ENCODE measurements at places on chromosomes 1 and 21.

DNA sequence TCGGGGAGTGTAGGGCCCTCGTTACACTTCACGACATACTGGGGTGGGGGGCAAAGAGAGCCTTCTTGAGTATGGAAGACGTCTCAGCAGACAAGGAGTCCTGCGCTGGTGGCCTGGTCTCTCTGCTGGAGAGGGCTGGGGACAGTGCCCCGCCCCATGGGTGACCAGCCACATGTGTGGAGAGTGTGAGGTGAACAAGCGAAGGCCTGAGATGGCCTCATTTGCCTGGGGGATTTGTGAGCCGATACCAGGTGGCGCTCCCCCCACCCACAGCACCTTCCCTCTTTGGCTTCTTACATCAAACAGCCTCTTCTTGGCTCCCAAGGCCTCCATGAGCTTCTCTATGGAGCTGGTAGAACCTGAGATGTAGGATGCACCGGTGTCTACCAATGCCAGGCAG is 4.0 kb upstream of the ETNK2 start:
- no peak for DNase-seq

DNA sequence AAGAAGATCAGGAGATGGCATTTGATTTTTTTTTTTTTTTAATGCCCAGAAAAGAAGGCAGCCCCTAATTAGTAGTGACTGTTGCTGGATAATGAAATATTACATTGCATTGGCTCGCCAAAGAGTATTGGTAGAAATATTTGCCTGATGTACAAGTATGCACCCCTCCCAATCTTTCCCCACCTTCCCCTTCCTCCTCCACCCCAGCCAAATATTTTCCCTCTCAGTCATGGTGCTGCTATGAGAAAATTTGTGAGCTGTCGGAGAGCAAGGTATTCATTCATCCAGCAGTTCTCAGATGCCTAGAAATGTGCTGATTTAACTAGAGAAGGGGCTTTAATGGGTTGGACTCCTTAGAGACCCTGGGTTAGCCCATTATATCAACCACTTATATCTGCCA is 50.5 kb upstream of the IKBKE start:
- DNase-seq: no peak

DNA sequence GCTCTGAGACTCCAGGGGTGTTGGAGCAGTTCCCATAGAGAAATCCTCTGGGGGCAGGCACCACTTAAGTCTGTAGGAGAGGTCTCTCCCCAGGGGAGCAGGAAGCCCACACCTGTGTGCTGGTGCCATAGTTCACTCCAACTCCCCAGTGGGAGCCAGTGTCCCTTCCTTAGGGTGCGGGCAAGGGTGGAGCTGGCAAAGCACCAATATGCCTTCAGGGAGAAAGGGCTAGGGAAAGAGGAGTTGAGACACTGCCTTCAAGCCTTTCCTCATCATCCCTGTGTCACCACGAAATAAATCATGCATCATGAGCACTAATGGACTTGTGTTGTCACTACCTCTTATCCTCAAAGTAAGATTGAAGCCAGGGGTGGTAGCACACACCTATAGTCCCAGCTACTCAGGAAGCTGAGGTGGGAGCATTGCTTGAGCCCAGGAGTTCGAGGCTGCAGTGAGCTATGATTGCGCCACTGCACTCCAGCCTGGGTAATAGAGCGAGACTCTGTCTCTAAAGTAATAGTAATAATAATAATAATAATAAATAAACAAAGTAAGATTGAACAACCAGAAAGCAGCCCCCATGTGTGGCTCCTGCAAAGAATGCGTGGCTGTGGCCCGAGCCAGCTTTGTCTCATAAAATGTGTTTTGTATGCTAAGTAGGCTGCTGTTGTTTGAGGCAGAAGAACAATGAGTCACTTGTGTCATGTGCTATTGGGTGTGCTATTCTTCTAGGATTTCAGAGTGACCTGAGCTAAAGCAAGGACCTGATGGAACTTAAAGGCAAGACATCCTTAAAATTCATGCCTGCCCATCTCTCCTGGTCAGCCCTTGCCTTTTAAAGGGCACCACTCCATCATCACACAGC is 6.7 kb upstream of the TIE1 start:
- no peak for DNase-seq

- DNase-seq: no peak
These were observed 100.8 kb downstream of the KCNK1 start for GRCh38 chr1:233714631-233715217.

DNA sequence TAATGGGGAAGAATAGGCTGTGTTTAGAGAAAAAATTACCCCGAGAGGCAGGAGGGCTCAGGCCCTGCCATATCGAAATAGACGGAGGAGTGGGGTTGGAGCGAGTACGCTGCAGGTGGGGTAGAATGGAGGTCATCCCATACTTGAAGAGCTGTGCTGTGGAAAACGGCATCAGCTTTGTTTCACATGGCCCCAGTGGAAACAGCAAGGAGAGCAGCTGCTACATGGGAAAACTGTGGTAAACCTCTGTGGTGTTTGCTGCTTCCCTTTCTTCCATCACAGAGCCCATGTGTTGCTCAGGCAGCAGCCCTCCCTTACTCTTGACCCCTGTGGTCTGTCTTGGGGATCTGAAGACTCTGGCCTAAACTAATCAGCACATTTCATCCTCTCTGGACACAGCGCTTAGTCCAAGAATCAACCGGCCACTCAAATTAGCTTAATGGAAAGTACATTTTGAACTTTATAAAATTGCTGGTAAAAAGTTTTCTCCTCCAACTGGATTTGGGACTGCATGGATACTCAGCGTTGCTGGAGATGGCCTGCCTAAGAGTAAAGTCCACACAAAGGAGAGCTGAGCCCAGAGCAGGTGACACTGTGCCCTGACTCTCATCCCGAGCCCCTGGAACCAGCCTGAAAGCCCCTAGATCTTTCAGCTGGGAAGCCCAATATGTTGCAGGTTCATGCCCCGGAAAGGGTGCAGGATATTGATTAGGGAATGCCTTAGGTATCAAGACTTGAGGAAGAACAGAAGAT is 127.1 kb upstream of the GADD45A start:
- DNase-seq: no peak

GRCh38 chr21:25467896-25468295 is 139.4 kb downstream of the MRPL39 start:
- no peak for DNase-seq

DNA sequence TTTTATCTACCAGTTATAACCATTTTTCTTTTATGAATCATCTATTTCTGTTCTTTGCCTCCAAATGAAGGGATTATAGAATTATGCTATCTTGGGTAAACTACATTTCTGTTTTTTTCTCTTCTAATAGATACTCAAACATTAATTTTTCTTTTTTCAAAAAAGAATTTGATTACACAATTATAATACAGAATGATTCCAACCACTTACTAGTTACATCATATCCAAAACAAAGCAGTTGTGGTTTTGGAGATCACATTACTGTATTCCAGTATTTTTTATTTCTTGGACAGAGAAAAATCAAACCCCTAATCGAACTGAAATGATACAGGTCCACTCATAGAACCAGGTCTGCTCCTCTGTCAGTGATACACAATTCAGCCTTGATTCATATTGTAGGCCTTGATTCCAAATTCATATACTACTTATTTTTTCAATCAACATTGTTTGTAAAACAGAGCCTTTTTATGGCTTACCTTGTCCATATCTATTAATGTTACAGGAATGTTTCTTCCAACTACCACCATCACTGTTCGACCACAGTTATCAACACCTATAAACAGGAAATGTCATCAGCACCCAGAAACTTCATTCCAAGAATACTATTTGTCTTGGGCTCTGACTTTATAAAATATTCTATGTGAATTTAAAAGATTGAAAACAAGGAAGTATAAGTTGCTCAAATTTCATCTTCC is 43.2 kb downstream of the GDAP2 start:
- no peak for DNase-seq
